ENCODE measurements at places on chromosomes 5 and 9.

GRCh38 chr5:142204219-142204618, 95.6 kb downstream of the NDFIP1 start:
- DNase-seq = no peak

DNA sequence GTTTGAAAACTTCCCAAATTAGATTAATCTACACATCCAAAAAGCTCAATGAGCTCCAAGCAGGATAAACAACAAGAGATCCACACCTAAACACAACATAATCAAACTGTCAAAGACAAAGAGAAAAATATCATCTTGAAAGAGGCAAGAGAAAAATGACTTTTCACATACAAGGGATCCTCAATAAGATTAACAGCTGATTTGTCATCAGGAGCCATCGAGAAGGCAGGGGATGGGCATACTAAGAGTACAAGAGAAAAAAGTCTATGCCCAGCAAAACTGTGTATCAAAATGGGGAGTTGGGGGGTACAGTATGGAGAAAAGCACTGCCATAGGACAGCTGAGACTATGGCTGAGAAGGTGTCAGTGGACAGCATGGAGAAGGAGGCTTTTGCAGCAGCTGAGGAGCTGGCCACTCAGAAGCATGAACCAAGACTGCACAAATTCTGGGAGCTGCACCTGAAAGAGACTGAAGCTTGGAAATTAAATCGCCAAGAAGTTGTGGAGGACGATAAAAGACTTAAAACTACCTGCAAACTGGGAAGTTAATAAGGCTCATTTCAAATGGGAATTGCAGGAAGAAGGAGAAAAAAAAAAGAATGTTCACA, 20.9 kb downstream of the DNAJB5 start:
- no peak for DNase-seq

- DNase-seq = no peak
These were observed 6.2 kb downstream of the NEK6 start for GRCh38 chr9:124263800-124264426.

GRCh38 chr5:113548396-113548795, 34.9 kb downstream of the YTHDC2 start:
- DNase-seq = no peak

DNA sequence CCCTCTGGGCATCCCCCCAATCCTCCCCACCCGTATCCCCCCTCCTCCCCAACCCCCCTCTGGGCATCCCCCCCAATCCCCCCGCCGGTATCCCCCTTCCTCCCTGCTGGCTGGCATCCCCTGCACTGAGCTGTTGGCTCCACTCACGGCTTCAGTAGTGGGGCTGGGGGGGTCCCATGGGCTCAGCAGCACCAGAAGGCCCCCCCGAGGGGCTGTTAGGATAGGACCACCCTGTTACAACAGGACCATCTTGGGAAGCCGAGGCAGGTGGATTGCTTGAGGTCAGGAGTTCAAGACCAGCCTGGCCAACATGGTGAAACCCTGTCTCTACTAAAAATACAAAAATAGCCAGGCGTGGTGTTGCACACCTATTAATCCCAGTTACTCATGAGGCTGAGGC, 42.4 kb downstream of the EXD3 start:
- DNase-seq = no peak

DNA sequence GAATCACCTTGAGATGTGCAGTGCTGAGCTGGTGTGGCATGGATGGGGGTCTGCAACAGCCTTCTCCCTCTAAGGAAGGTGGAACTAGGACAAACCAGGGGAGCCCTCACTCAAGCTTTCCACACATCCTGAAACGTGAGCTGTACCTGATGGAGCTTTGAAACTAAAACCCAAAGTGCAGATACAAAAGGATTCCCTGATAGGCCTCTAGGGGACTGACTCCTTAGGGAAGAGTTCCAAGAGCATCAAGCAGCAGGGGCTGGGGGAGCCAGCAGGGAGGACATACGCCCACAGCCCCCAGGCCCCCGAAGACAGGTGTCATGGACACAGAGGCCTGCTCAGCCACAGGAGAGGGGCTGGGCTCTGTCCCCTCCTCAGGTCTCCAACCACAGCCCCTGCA, 17.7 kb downstream of the ARHGEF37 start:
- no peak for DNase-seq

DNA sequence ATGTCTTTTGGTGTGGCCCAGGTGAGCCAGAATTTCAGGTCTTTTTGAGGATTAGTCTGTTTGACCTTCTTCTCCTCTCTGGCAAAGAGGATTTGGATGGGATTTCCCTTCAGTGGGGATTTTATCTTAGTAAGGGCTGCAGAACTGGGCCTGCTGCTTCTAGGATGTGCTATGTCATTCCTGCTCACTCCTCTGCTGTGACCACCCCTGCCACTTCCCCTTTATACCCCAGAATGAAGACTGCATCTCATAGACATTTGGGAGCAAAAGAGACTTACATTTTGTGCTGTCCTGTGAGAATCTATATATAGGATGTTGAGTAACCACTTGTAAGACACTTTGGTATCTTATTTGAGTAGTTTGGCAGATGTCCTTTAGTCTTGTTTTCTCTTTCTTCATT, 76.2 kb downstream of the ARHGAP26 start:
- DNase-seq = peak; percentile 65

DNA sequence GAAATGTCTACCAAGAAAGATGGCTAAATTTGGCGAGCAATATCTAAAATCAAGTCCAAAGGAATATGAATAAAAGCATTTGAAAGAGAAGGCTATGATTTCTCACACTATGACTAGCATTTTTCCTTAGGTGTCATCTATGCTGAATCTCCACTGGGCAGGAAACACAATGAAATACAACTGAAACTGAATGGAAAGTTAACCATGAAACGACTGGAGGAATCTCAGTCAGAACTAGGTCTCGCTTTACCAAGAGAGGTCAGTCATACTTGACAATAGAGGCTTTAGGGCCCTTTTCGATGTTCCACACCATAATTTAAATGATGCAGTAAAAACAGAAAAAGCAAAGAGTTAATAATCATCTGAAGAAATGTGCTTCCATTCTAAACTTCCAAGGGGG, 339.0 kb downstream of the PDE4D start:
- no peak for DNase-seq

DNA sequence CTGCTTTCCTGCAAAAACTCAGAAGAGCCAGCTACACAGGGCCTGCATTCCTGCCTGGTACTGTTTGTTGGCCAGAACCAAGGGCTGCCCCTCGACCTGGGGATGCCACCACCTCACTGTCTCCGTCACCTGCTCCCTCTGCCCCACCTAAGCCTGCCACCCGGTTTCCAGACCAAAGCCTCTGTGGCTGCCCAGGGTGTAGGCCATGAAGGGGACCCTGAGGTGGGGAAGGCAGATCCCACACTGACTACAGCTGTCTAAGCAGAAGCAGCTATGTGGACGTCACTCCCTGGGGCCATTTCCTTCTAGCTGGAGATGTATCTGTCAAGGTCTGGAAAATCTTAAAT, 35.8 kb downstream of the RASGEF1C start:
- no peak for DNase-seq

DNA sequence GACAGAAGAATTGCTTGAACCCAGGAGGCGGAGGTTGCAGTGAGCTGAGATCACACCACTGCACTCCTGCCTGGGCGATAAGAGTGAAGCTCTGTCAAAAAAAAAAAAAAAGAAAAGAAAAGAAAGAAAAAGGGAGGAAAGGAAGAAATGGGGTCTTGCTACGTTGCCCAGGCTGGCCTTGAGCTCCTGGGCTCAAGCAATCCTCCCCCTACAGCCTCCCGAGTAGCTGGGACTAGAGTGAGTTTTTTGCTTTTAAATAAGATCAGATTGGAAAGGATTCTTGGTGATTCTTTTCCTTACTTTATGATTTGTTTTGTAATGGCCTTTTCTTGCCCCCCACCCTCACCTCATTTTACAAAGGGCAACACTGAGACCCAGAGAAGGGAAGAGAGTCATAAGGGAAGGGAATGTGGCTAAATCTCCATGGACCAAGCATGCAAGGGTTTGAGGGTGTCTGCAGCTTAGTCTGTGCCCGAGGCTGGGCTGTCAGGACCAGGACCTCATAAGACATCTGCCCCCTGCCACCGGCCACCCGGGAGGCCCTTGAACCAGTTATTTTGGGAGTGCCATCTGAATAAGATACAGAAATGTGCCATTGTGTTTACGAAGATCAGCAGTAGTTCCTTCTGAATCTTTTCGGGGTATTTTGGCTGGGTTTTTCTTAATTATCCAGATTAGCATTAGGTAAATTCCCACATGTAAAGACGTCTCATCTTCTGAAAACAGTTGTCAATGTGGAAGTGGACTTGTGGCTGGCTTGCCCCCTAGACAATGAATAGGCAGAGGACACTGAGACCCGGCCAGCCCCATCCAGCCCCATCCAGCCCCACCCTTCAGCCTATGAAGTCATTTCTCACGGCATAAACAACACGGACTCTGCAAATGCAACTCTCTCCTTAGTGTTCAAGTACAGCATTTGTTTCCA, 44.5 kb upstream of the GRHPR start:
- DNase-seq = no peak

DNA sequence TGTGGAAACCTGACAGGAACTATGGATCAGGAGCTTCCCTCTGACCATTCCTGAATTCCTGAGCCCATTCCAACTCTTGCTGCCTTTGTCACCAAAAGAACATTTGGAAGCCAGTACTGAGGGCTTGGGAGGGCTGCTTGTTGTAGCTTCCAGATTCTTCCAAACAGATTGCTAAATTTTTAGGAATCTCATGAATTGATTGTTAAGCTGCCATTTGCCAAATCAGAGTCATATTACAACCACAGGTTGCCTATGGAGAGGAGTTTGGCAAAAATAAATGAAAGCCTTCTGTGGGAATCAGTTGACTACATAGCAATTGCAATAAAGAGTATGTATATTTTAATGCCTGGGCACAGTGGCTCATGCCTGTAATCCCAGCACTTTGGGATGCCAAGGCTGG, 39.2 kb upstream of the SLC28A3 start:
- no peak for DNase-seq

GRCh38 chr5:31707329-31707728, 68.4 kb downstream of the PDZD2 start:
- DNase-seq = peak; percentile 31

- no peak for DNase-seq
These were observed 755.7 kb downstream of the TLR4 start for GRCh38 chr9:118459913-118460312.

All from inflammatory macrophage treated with lipopolysaccharide for 1 hour (primary cell).